Stimulated activated CD4-positive, alpha-beta T cell treated with anti-CD3 and anti-CD28 coated beads, TNF-alpha, amount 100 ng/mL, for 24 hours (primary cell): ENCODE measurements at places on chromosomes 2 and 18.

GRCh38 chr2:144404586-144405314 is 115.2 kb downstream of the ZEB2 start:
- no peak for DNase-seq

- no peak for DNase-seq
Observed at GRCh38 chr18:22102953-22103646, 66.3 kb upstream of the GATA6 start.

GRCh38 chr2:167380555-167380954 is 492.3 kb downstream of the XIRP2 start:
- DNase-seq: no peak

DNA sequence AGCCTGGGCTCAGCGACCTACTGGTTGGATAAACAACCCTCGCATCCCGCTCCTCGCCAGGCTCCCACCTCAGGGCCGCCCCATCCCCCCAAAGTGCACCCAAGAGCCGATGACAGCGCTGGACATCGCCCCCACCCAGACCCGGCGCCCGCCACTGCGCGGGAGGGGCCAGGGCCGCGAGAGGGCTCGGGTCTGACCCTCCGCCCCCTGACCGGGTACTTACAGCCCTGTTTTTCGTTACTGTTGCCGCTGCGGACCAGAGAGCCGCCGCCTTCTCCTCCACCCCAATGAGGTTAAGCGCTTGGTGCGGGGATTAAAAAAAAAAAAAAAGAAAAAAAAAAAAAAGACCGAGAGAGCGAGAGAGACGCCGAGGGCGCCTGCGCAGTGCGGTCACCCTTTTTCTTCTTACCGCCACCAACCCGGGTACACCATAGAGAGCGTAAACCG is at the start of gene CLASP1:
Gene CLASP1, minus strand, starts transcription at position 314 of the 447 bp plus-strand sequence. CDS start 43,567 bp downstream, outside the sequence.
- DNase-seq: no peak

DNA sequence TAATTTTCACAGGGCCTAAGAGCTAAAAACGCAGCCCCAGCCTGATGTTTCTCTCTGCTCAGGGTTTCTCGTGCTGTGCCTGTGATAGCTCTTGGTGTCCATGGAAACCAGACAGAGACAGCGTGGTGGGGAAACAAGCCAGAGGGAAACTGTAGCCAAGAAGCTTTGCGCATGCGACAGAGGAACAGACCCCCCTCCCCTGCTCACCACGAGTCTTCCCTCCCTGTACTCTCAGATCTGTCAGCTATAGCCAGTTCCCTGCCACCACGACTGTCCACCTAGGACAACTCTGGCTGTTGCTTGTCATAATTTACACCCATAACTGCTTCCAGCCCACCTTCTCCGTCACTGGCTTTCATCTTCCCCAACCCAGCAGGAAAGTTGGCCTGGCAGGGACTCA is 13.2 kb upstream of the DNAJC27 start:
- DNase-seq: no peak

- no peak for DNase-seq
Observed at GRCh38 chr2:7835693-7836680, 845.9 kb upstream of the ID2 start.

DNA sequence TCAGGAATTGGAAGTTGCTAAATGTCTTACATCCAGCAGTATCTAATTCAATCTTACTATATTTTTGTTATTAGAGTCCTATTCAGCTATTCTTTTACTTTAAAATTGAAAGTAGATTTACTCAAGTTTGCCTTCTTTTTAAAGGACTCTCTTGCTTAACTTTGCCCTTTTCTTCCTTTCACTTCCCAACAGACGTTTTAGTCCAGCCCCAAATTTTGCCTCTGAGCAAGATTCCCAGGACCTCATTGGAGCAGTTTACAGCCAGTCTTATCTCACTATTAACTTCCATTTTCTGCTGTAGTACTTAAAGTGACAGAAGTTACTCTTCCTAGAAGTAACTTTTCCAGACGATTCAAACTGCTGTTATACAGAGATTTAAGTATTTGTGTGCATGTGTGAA is 1.7 kb upstream of the PRKD3 start:
- DNase-seq: no peak

DNA sequence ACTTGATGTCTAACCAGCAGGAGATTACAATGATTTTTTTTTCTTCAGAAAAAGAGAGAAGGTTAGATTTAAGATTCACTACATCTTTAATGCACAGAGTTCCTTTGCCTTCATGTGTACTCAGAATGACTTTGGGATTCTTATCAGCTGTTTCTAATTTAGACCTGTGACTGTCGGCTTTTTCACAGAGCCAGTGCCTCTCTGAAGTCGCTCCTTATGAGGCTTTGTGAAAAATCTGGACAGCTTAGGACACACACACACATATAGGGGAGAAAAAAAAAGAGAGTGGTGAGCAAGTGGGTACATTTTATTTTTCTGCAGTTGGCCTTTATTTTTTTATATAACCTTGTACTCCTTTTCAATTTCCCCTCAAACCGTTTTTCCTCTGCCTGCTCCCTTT is 893.1 kb upstream of the CELF4 start:
- no peak for DNase-seq

DNA sequence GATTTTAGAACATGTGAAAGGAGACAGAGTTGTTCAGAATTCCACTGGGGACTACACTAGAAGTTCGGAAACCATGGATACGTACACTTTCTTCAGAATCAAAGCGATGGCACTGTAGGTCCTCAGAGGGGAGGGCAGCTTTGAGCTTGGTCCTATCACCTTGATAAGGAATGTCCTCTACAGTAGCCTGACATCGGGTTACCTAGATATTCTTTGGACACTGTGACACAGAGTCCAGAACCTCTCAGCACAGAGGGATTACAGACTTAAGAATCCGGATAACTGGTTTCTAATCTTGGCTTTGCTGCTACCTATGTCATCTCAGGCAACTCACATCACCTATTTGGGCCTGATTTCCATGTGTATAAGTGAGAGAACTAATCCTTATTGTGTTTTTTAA is 14.0 kb downstream of the LBH start:
- DNase-seq: no peak

- DNase-seq: no peak
Observed at GRCh38 chr2:52632543-52632942, 1135.1 kb upstream of the CHAC2 start.

DNA sequence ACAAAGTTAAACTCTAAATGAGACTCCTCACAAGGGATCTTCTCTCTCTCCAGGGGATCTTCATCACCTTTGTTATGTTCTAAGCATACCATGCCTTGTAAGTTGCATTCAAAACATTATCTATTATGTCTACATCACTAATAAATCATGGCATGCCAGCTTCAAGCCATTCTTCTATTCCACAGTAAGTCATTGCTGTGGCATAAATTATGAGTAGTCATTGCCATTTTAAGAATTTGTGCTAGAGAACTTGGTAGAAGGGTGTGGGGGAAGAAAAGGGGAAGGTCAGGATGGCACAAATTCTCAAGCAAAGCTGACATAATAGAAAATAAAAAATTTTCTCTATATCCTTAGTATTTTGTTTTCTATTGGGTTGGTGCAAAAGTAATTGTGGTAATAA is 33.5 kb downstream of the BARD1 start:
- no peak for DNase-seq

- DNase-seq: no peak
Observed at GRCh38 chr2:176193048-176193447, 4.6 kb downstream of the HOXD1 start.

GRCh38 chr18:59929621-59930295 is 30.0 kb downstream of the PMAIP1 start:
- DNase-seq: no peak

- no peak for DNase-seq
Observed at GRCh38 chr18:74378179-74378682, 62.6 kb downstream of the C18orf63 start.

DNA sequence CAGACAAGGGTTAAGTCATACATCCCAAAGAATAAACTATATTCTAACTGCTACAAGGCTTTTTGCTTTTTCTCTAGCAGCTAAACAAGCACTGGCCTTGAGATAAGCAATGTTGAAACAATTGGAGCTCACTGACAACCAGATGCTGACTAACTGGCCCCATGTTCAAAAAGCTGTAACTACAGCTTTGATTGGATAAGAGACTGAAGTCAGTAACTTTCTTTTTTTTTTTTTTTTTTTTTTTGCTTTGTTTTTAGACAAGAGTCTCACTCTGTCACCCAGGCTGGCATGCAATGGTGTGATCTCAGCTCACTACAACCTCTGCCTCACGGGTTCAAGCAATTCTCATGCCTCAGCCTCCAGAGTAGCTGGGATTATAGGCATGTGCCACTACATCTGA is 45.4 kb upstream of the TMEM163 start:
- no peak for DNase-seq

DNA sequence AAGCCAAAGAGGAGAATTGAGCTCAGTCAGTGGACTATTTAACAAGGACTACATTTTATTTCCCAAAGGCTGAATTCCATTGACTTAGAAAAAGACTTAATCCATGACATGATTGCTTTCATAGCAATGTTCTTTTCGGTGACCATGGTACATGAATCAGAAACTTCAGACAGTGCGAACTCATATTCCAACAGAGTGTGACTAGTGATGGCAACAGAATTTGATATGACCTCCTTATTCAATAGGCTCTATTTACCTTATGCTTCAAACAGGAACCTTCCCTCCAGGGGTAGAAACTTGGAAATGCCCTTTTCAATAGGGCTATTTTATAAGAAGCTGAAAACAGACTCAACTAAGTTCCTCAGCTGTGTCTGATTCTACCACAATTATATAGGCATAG is 191.9 kb downstream of the RND3 start:
- DNase-seq: no peak

DNA sequence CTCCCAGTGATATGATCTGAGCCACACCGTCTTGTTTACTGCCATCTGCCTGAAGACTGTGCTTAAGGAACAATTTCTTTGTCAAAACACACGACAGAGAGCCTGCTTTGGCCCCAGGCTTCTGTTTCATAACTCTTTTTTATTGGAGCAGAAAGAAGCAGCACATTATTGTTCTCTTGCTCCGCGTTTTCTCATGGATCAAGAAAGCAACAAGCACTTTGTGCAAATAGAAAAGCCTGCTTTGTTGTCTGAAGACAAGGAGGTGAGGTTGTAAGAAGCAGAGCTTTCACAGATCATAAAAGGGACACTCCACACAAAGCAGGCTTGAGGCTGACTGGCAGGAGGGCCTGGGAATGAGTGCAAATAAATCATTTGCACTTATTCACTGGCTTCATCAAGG is 118.3 kb upstream of the FAM136A start:
- DNase-seq: no peak

GRCh38 chr18:501406-501714 is 859 bp upstream of the COLEC12 start:
- DNase-seq: no peak

DNA sequence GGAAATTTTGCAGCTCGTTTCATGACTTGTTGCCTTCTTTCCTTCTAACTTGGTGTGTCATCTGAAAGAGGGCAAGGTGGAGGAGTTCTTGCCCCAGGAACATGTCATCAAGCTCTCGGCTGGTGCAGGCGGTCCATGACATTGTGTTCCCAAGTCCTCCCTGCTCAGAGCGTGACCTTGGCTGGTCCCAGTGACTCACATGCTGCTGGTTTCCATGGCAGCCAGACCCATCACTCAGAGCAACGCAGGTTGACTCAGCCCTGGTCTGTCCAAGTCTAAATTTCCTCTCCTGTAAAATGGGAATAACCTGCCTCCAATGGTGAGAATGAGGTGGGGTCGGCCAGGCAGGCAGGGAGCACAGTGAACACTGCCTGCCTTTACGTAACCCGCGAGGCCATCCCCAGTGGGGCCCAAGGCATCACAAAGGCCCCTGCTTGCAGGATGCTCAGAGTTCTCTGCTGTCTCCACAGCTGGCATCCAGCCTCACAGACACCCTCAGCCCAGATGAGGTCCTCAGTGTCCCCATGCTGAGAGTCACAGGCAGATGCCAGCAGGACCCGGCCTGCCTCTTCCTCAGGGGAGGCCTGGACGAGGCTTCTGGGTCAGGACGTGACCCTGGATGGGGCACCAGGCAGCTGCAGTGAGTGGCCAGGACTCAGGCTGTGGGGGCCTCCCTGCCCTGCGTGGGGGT is 143.7 kb downstream of the TPO start:
- DNase-seq: no peak

DNA sequence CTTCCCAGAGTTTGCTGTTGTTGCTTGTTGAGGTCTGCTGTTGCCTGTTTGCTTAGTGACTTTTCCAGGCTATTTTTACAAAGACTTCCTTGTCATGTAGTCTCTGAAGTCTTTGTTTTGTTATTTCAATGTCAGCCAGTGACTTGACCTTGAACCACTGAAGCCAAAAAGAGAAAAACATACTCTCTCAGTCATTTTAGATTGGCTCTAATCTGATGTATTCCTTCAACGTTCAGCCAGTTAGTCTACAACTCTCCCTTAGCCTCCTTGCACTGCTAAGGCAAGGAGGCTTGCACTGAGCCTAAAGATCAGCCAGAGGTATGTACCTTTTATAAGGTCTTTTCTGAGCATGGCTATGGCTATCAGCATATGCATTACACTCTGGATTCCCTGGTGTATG is 27.9 kb downstream of the KIAA1328 start:
- no peak for DNase-seq
